Stimulated activated CD8-positive, alpha-beta memory T cell treated with anti-CD3 and anti-CD28 coated beads, Interleukin-4, amount 100 ng/mL, for 1 hour (primary cell): ENCODE measurements at places on chromosomes 7 and 10.

DNA sequence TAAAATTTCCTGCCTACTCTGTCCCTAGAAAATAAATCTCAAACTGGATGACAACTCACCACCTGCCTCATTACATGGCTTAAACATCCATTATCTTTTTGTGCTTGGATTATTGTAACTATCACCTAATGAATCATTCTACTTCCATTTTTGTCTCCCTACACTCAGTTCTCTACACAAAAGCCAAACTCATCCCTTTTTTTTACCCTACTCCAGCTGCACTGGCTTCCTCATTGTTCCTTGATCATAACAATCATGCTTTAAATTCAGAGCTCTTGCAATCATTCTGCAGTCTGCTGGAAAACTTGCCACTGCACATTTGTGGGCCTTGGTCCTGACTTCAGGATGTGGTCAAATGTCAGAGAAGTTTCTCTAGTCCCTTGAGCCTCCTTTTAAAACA is 280.0 kb downstream of the DGKB start:
- DNase-seq, result no peak

DNA sequence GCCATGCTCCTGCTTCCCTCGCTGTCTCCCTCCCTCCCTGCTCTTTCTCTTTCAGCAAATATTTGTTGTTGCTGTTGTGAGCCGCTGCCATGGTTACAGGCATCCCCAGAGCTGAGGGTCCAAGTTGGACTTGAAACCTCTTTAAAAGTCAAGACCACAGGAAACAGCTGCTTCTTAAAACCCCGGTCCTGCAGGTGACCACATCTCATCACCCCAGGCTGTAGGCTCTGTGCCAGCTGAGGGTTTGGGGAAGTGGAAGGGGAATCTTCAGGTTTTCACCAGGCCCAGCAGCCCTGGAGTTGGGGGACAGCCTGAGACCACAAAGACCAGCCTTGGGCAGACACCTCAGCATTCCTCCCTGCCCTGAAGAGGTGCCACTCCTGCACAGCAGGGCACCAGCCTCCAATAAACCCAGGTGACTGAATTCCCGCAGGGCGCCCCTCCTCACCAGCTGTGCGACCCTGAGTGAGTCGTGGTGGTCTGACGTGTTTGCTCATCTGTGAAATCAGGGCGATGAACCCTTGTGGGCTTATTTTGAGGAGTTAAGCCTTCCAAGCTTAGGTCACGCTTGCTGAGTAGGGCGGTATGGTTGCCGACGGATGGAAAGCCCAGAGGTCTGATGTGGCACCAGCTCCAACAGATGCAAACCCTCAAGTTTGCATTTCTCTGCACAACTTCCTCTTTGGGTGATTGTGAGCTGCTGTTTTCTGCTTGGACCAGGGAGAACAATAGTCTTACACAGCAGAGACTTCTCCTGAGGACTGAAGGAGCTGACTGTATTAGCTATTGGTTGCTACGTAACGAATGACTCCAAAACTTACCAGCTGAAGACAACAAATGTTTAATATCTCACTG is 24.8 kb downstream of the NPTX2 start:
- DNase-seq, result no peak

- no peak for DNase-seq
These were observed 83.3 kb upstream of the MKLN1 start for GRCh38 chr7:131244259-131244852.

DNA sequence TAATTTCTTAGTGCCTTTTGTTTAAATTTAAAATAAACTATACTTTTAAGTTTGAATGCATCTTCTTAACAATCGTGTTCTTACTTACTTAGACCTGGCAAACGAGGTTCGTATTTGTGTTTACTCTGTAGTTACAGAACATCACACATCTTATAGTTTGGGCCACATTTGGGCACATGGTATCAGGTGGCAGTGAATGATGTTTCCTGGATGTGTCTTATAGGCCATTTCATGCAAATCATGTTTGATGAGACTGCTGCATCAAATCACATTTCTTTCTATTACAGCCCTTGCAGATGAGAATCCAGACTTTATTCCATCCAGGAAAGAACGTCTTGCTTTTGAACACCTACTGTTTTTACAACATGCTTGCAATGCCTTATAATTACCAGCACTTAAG is 78.5 kb downstream of the RBM33 start:
- DNase-seq, result no peak

DNA sequence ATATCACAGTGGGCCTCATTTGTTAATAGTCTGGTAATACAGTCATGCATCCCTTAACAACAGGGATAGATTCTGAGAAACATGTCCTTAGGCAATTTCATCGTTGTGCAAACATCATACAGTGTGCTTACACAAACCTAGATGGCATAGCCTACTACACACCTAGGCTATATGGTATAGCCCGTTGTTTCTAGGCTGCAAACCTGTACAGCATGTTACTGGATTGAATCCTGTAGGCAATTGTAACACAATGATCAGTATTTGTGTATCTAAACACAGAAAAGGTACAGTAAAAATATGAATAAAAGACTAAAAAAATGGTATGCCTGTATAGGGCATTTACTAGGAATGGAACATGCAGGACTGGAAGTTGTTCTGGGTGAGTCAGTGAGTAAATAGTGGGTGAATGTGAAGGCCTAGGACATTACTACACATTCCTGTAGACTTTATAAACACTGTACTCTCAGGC is 12.0 kb upstream of the RHOBTB1 start:
- no peak for DNase-seq

DNA sequence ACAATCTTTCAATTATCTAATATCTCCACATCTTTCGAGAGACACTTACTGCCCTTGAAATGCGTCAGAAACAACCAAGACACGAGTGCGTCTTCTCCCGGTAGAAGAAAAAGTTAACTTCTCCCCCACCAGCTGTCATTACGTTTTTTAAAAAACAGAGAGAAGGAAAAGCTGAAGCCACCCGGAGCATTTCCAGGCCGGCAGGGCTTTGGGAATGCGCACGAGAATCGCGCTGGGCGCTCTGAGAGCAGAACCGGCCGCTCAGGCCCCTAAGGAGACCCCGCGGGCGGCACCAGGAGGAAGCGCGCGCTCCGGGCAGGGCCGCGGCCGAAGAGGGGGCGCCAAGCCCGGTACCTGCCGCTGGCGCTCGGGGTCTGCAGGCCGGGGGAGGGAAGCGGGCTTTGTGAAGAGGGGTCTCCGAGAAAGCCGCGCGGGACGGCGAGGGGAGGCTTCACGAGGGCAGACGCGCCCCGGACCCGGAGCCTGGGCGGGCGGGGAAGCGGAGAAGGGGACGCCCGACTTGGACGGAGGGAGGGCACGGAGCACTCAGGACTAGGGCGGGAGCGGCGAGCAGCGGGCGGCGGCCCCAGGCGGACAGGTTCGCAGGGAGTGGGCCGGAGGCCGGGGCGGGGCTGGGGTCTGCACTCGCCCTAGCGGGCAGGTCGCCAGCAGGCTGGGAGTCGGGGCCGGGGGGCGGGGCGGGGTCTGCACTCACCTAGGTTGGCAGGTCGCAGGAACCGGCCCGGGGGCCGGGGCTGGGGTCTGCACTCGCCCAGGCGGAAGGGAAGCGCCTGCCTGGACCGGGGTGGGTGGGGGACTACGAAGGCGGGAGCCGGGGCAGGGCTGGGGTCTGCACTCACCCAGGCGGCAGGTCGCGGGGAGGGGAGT is 932 bp downstream of the ESYT2 start:
- no peak for DNase-seq

DNA sequence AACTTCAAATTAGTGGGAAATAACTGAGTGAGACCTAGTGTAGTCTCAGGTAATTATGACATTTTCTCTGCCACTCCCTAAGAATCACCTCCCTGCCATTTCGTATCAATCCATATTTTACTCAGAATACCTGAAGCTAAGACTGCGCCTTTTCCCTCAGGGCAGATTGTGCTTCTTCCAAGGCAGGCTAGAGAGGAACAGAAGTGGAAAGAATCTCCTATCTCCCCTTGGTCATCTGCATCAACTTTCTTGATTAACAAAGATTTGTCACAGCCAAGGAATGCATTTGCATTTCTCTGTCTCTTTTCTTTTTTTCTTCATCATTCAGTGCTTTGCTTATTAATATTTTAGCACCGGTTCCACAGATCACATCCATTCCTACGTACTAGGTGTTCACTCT is 119.1 kb downstream of the PTPRZ1 start:
- DNase-seq, result no peak

- DNase-seq, result no peak
These were observed 251.4 kb upstream of the HABP2 start for GRCh38 chr10:113301342-113301984.

DNA sequence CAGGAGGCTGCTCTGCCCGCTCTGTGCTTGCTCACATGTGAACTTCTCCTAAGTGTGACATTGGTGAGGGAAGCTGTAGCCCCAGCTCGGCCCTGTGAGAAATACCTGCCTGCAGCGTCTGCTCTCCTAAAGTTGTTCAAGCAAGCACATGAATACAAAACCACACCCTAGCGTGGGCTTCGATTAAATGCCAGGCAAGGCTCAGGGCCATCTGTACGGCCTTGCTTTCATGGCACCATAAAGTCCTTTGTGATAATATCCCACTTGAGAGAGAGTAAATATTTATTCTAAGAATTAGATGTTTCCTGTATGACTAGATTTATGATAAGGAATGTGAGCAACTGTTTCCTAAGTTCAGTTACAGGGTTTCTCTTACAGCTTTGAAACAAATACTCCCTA is 262.8 kb upstream of the KLF14 start:
- no peak for DNase-seq

GRCh38 chr7:85160223-85160622 is 26.6 kb downstream of the SEMA3D start:
- DNase-seq, result no peak

DNA sequence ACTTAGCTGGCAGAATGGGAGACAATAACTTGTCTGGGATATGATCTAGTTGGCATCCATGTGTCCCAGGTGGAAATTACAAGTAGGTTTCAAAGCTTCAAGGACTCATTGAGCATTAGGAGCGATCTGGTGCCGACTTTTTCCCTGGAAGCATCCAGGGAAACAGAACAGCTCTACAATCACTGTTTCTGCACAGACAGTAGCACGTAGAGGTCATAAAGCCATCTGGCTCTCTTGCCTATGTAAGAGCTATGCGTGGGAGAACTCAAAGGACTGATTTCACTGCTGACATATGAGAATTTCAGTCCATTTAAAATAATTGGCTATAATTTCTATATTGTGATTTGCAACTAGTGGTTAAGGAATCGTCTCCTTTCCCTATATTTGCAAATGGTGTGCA is 791.7 kb downstream of the REEP3 start:
- no peak for DNase-seq
